ENCODE measurements at places on chromosomes 16 and 17. TPM values are rescaled to one million over a fixed set of nuclear protein-coding genes. Genes with fewer than 3 reads are reported as not detected.

MYH10 gene
- 100 TPM for total RNA-seq

C17orf107 gene
- 5.3 TPM for total RNA-seq

TEKT5 gene
- not detected for total RNA-seq

CYTH1 gene
- total RNA-seq = 96.1 TPM

TMEM100 gene
- total RNA-seq = 63.1 TPM

DHRS7C gene
- not detected for total RNA-seq

KRT40 gene
- total RNA-seq = not detected

KRT28 gene
- total RNA-seq = not detected

NLRC5 gene
- 93.3 TPM for total RNA-seq

GSE1 gene
- total RNA-seq = 93.0 TPM

TMEM92 gene
- 10.7 TPM for total RNA-seq

FBXL20 gene
- 27.3 TPM for total RNA-seq

TMEM97 gene
- total RNA-seq = 69.3 TPM

TPSAB1 gene
- 35.1 TPM for total RNA-seq

PYY gene
- not detected for total RNA-seq

LRRC45 gene
- 20.7 TPM for total RNA-seq

SGCA gene
- 8.3 TPM for total RNA-seq

MSI2 gene
- total RNA-seq = 45.1 TPM

PRSS21 gene
- 0.90 TPM for total RNA-seq

ARL17A gene
- 20.8 TPM for total RNA-seq

WIPI1 gene
- 52.5 TPM for total RNA-seq

RPA1 gene
- 80.2 TPM for total RNA-seq

SYNGR3 gene
- total RNA-seq = 0.31 TPM

ACSM3 gene
- 16.6 TPM for total RNA-seq

HBZ gene
- not detected for total RNA-seq

TEX2 gene
- 33.3 TPM for total RNA-seq

GPR142 gene
- total RNA-seq = not detected

ZNF624 gene
- total RNA-seq = 3.6 TPM
